Stimulated activated CD8-positive, alpha-beta memory T cell treated with anti-CD3 and anti-CD28 coated beads, Interleukin-7, amount 100 ng/mL, for 24 hours (primary cell): ENCODE measurements at places on chromosomes 4 and X.

- DNase-seq = no peak
These were observed 200.5 kb downstream of the PABPC4L start for GRCh38 chr4:134001057-134001456.

DNA sequence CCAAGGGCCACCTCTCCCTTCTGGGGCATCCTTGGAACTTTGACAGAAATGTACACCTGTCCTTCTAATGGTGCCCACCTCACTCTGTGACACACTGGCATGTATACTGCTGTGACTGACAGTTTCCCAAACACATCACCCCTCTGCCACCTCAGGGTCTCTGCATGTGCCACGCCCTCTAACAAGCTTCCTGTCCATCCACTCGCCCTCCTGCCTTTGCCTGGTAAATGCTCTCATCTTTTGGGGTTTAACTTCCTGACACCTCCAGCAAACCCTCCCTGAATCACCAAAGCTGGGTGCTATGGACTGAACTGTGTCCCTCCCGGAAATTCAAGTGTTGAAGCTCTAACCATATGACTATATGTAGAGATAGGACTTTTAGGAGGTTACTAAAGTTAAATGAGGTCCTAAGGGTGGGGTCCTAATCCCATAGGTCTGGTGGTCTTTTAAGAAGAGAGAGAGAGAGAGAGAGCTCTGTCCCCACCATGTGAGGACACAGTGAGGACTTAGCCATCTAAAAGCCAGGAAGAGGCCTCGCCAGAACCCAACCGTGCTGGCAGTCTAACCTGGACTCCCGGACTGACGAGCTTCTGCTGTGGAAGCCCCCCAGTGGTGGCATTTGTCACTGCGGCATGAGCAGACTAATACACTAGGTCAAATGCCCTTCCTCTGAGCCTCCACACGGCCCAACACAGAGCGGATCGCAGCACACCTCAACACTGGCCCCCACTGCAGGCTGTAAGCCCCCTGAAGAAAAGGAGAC lies 95.6 kb downstream of the AFAP1 start:
- peak; percentile 53 for DNase-seq

DNA sequence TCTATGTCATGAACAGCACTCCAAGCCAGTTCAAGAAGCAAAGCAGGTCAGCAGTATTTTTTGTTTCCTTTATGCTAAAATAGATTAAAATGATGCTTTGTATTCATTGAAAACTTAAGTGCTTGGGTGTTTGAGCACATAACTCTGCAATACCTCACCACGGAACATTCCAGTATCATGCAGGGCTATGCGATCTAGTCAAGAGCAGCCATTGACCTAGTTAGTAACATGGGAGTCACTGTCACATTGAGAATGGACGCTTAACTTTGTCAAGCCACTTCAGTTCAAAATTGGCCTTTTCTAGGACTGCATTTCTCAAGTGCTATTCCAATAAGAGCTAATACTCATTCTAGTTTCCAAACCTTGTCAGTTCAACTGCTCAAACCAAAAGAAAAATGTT lies 160.1 kb upstream of the FSTL5 start:
- DNase-seq = no peak

DNA sequence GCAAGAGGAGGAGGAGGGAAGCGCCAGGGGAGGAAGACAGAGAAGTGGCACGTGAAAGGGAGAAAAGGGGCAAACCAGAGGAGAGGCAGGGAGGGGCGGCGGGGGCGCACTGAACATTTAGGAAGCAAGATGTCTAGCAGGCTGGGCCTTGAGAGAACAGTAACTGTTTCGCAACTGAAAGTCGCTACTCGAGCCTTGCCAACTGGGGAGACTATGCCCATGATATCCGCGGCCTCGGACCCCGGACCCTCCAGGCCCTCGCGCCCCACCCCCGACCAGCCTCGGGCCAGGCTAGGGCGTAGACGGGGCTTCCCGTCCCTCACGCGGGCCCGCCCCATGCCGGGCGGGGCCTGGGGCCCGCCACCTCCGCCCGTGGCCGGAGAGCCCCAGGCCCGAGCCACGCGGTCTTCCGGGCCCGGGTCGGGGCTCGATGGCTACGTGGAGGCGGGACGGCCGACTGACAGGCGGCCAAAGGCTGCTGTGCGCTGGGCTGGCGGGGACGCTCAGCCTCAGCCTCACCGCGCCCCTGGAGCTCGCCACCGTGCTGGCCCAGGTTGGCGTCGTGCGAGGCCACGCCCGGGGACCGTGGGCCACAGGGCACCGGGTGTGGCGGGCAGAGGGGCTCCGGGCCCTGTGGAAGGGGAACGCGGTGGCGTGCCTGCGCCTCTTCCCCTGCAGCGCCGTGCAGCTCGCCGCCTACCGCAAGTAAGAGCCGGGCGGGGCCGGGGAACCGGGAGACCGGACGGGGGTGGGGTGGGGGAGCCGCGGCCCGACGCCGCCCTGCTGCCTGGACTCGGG lies at the start of gene SLC25A43:
TSS of gene SLC25A43 (plus strand) at position 363 of the 798 bp plus-strand sequence. CDS start at position 431, 68 bp downstream.
- DNase-seq = no peak

GRCh38 chr4:176779421-176779820 lies 13.3 kb downstream of the VEGFC start:
- no peak for DNase-seq

DNA sequence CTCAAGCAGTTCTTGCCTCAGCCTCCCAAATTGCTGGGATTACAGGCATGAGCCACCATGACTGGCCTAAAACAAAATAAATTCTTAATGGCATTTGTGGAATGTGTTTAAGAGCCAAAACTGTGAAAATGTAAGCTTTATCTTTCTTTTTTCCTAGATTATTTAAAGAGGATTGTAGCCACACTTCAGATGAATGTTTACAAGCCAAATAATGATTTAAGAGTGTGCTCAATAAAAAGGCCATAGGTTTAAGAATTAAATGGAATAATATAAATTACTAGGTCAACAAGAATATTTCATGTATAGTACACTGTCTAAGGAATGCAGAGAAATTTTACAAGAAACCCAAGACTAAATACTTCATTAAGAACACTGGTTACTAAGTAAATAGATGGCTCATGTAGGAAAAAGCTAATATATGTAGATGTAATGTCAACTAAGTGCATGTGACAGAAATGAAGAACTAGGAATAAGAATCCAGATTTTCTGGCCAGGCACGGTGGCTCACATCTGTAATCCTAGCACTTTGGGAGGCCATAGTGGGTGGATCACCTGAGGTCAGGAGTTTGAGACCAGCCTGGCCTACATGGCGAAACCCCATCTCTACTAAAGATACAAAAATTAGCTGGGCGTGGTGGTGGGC lies 21.3 kb upstream of the UGDH start:
- DNase-seq = no peak

GRCh38 chr4:82044141-82044993 lies 329.4 kb downstream of the HNRNPD start:
- no peak for DNase-seq

DNA sequence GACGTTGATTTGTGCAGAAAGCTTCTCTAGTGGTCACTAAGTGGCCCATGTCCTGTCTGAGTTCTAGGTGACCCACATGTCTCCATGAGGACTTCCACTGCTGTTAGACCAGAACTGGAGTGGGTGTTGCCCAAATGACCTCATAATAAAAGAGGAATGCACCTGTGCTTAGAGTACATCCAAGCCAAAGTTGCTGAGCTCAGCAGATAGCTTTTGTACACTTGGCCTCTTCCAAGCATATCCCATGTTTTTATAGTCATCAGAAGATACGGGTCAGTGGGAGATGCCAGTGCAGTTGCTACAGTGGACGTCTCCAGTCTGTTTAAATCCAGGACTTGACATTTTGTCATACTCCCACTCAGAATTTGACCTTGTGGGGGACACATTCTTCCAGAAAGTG lies 37.6 kb upstream of the WDR1 start:
- no peak for DNase-seq

GRCh38 chr4:139609647-139610046 lies 53.6 kb upstream of the SETD7 start:
- no peak for DNase-seq

GRCh38 chrX:129755779-129756650 lies 17.2 kb downstream of the XPNPEP2 start:
- no peak for DNase-seq

GRCh38 chr4:169634975-169635374 lies 14.6 kb downstream of the CLCN3 start:
- DNase-seq = no peak

GRCh38 chr4:128958194-128958593 lies 135.1 kb downstream of the SCLT1 start:
- no peak for DNase-seq
